DMS53 (cell line): ENCODE measurements at places on chromosomes 2 and 18.

- DNase-seq: no peak
These were observed 90.6 kb upstream of the CYP26B1 start for GRCh38 chr2:72238311-72238710.

DNA sequence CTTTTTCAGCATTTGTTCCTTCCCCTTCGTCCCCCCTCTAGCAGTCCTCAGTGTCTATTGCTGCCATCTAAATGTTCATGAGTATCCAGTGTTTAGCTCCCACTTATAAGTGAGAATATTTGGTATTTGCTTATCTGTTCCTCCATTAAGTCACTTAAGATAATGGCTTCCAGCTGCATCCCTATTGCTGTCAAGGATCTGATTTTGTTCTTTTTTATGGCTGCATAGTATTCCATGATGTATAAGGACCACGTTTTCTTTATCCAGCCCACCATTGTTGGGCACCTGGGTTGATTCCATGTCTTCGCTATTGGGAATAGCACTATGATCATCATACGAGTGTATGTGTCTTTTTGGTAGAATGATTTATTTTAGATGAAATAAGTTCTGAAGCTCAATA is 166.9 kb upstream of the NCK2 start:
- DNase-seq: no peak

- no peak for DNase-seq
These were observed 191.1 kb downstream of the SETBP1 start for GRCh38 chr18:44871771-44872170.

DNA sequence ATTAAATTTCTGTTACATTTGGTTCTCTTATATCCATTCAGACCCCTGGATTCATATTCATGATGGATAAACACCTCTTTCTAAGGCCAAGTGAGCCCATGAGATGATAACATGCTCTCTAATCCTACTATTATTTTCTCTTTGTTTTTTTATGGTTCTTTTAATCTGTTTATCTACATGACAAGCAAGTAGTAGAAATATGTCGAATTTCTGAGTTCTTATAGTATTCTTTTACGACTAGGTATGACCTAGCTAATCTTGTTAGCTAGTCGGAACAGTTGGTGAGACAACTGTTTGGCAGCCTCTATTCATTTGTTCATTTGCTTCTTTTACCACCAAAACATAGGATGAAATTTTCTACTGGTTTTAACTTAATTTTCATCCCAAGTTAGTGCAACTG is 98.1 kb upstream of the SCG2 start:
- DNase-seq: peak; percentile 44

- DNase-seq: no peak
These were observed 6.8 kb downstream of the THUMPD2 start for GRCh38 chr2:39772086-39772811.

DNA sequence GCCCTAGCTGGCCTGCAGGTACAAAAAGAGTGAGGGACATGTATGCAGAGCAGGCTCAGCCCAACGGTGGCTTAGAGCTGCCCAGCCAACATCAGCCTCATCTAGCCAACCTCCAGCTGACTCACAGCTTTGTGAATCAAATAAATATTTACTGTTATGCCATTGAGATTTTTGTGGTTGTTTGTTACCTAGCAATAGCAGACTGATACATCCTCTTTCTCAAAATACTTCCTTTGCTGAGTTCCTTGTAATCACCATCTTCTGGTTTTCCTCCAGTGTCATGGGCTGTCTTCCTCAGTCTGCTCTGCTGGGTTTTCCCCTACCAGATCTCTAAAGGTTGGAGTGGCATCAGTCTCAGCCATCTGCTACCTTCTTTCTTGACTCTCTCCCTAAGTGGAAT is 126.6 kb upstream of the SLC1A4 start:
- DNase-seq: peak; percentile 31

GRCh38 chr2:136137982-136138381 is 20.0 kb upstream of the CXCR4 start:
- DNase-seq: no peak

GRCh38 chr18:12657684-12658425 is at the start of gene SPIRE1:
Gene SPIRE1, minus strand, starts transcription at chr18:12658107. Its CDS starts 241 bp downstream, at chr18:12657866.
- peak; percentile 95 for DNase-seq

DNA sequence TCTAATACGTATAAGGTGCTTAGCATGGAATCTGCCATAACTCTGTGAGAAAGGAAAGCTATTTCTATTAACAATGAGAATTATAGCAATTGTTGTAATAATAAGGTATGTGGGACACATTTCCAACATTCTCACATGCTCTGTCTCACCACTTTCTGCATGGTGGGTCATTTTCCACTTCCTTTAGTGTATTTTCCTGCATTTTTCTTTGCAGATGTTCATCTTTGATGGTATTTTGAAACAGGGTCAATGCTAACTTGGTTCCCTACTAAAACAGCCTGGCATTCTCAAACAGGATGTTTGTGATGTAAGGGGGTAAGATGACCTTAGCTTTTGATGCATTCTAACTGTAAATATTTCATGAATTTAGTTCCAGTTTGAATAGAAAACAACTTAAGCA is 54.7 kb downstream of the MYO1B start:
- no peak for DNase-seq

- DNase-seq: no peak
These were observed 111.2 kb downstream of the PLB1 start for GRCh38 chr2:28606986-28607441.

- DNase-seq: no peak
These were observed 59.9 kb downstream of the METTL4 start for GRCh38 chr18:2511451-2511850.

- DNase-seq: peak; percentile 9
These were observed 4.0 kb downstream of the YPEL5 start for GRCh38 chr2:30150786-30151185.

GRCh38 chr2:61715506-61715905 is 138.4 kb downstream of the FAM161A start:
- no peak for DNase-seq

DNA sequence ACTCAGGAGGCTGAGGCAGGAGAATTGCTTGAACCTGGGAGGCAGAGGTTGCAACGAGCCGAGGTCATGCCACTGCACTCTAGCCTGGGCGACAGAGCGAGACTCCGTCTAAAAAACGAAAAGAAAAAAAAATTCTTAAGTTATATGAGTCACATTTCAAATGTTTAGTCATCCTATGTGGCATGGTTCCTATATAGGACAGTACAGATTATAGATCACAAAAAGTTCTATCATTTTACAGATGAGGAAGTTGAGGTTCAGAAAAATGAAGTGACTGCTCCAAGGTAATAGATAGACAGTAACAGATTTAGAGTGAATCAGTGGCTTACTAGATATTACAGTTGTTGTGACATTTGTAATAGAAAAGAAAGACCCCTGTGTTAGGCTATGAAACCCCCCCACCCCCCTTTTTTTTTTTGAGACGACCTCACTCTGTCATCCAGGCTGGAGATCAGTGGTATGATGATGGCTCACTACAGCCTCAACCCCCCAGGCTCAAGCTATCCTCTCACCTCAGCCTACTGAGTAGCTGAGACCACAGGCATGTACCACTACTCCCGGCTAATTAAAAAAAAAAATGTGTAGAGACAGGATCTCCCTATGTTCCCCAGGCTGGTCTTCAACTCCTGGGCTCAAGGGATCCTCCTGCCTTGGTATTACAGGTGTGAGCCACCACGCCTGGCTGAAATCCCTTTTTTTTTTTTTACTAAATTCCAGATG is 22.7 kb downstream of the PTPN4 start:
- DNase-seq: no peak

DNA sequence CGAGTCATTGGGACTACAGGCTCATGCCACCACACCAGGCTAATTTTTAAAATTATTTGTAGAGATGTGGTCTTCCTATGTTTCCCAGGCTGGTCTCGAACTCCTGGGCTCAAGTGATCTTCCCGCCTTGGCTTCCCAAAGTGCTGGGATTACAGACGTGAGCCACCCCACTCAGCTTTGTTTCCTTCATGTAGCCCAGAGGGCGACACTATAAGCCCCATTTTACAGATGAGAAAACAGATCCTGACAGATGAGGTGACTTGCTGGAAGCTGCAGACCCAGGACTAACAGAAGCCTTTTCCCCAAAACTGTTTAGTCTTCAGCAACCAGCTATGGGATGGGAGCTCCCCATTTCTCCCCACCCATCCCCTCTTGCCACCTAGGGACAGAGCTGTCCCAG is 7.2 kb upstream of the CTDSP1 start:
- no peak for DNase-seq

DNA sequence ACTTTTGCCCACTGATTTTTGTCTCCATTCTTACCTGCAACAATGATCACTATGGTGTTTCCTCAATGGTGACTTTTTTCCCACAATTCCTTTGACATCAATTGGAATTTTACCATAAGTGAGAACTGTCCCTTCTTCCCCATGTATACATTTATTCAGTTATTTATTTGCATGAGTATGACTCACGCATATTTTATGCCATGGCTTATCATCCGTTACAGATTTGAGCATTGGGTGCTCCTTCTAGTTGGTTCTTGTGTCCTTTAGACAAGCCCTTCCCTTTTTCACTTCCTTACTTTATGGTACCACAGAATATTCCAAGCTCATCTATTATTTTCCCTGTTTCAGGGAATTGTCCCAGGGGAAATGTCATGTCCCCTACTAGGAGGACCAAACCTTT is 7.6 kb downstream of the COX5B start:
- DNase-seq: no peak

DNA sequence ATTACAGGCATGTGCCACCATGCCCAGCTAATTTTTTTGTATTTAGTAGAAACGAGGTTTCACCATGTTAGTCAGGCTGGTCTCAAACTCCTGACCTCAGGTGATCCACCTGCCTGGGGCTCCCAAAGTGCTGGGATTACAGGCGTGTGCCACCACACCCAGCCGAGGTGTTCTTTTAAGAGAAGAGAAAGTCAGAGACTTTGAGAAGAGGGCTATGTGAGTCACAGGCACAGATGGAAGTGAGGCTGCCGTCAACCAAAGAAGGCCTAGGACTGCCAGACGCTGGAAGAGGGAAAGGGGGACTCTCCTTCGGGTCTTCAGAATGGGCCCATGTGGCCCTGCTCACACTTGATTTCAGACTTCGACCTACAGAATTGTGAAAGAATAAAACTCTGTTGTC is 67.2 kb upstream of the SH3BP4 start:
- no peak for DNase-seq

GRCh38 chr2:26615860-26616705 is 25.1 kb downstream of the CIB4 start:
- DNase-seq: no peak

- peak; percentile 88 for DNase-seq
These were observed at the start of gene NETO1 for GRCh38 chr18:72867746-72868584. Gene NETO1, minus strand, starts transcription at chr18:72867987. Its CDS starts 696 bp downstream, at chr18:72867291.

- DNase-seq: peak; percentile 53
These were observed 104.4 kb upstream of the CDC42EP3 start for GRCh38 chr2:37775908-37776250.

DNA sequence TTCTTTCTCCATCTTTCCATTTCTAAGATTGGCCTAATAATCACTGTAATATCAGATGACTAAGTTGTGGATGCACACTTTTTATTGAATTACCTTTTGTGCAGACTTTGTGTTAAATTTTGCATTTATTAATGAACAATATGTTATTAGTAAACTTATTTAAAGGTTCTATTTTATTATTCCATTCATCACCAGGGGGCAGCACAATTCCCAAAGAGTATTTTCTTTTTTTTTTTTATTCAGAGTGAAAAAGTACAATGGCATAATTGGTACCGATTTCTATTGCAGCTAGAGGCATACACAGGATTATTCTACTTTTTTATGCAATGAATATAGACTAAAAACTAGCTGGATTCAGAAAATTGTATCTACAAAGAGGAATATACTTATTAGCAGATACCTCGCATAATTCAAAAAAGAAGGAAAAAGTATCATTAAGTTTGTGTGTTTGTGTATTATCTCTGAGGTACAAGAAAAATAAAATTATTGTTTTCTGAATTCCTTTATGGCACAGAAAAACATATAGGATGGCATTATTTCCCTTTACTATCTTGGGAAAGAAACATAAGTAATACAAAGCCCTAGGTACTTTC is 390.6 kb downstream of the ERBB4 start:
- DNase-seq: peak; percentile 52

- DNase-seq: no peak
These were observed 141.5 kb downstream of the PIGN start for GRCh38 chr18:62045316-62045715.

- peak; percentile 5 for DNase-seq
These were observed 27.4 kb upstream of the CATIP start for GRCh38 chr2:218329027-218329825.

GRCh38 chr18:60391571-60392226 is 19.1 kb upstream of the MC4R start:
- no peak for DNase-seq

DNA sequence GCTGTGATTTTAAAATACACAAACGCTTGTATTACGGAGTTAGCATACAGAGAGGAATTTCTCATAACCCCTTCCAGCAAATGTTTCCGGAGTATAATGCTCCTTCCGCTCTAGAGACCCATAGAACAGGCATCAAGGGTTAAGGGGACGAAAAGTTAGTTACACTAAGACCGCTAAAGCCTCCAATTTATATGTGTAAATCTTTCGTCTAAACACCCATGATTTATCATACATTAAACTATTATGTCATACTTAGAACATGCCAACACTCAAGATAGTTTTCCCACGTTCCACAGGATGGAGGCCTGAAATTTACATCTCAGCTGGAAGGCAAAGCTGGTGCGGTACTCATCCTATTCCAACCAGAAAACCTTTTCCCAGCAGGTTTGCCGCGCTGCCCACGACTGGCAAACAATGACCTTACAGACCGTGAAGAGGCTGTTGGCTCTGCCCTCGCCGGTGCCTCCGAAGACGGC is 650 bp downstream of the ORMDL1 start:
- DNase-seq: peak; percentile 69

GRCh38 chr2:169189132-169189531 is 119.8 kb downstream of the DHRS9 start:
- no peak for DNase-seq

DNA sequence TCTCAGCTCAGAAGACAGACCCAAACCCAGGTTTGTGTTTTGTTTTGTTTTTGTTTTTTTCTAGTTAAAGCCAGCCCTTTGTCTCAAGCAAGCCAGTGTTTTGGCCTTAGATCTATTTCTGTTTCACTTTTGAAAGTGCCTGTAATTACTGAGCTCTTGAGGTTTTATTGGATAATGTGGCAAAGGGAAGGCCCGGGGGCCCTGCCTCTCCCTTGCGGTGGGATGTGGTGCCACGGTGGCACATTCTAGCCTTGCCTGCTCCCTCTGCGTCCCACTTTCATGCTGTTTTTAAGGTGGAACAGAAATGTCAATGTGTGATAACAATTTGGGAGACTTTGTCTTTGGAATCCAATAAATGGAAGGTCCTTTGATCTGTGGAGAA is 2.5 kb downstream of the HPCAL1 start:
- no peak for DNase-seq

DNA sequence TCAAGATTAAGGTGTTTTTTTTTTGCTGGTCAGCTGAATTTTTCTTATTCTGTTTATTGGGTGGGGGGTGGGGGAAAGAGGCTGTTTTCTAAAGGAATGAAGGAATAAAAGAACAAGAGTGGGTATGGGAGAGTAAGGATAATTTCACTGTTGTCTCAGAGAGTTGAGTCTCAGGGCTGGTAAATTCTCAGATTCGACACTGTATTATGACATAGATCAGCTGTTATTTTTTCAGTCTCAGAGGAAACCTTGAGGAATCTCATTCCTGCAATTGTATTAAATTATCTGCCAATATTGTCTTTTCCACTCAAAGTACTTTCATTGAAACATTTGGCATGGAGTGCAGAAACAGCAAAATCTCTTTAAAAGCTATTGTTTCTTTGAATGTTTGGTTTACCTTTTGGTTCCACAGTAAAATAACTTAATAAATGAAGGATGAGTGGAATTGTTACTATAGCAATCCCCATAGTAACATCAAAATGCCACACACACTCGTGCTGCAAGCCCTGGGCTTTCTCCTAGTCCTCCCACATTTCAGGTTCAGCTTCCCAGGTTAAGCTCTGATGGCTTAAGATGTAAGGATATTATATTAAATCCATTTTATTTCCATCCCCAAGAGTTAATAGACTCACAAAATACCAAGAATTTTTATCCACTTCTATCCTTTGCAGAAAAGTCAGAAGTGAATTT is 478.7 kb upstream of the TCF4 start:
- no peak for DNase-seq
